CD4-positive, alpha-beta T cell treated with Interferon alpha-2 for 1 hour (primary cell): ENCODE measurements at places on chromosomes 5 and 9.

GRCh38 chr9:27194401-27195091 lies 85.5 kb downstream of the TEK start:
- DNase-seq: no peak

GRCh38 chr9:115939065-115939765 lies 214.4 kb upstream of the PAPPA start:
- DNase-seq: no peak

DNA sequence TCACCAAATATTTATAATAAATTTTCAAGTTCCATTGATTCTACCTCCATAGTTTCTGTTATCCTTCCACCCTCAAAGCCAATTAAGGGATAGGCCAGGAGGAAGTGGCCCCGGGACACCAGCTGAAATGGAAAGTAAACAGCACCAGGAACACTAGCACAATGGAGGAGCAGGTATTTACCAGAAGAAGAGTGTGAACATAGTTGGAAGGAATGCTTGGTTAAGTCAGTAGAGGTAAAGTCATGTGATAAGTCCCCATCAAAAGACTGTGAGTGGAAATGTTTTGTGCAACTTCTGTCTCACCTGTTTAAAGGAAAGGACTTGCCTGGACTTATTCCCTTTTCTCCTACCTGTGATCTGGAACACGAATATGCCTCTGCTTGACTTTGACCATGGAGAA lies 146.7 kb upstream of the RAI14 start:
- DNase-seq: no peak

- no peak for DNase-seq
These were observed 27.5 kb downstream of the B4GALT1 start for GRCh38 chr9:33139421-33140228.

DNA sequence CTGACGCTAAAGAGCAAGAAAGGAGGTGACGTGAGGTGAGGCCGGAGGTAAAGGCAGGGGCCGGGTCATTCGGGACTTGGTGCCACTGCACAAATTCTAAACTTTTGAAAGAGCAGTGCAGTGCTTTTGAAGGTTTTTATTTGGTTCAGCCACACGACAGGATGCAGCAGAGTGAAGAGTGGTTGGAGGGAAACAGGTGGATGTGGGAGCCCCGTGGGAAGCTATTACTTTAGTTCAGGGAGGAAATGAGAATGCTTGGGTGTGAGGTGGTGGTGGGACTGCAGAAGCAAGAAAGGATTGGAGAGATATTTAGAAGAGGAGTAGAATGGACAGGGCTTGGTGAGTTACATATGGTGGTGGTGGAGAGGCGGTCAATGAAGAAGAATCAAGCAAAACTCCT lies 64.7 kb upstream of the ITGA2 start:
- DNase-seq: no peak

DNA sequence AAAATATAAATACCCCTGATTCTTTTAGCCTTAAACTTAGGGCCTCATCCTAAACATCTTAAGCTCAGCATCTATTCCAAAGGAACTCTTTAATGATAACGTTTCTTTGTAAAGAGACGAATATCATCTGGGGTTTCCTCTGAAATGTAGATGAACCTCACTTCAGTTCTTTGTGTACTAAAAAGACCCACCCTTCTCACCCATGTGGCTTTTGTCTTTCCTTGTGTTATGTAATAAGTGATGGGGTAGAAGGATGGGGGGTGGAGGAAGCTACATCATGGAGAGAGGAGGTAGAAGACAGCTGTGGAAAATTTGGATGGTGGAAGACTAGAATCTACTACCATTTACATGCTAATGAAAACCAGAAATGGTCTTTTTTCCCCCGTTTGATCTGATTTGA lies 111.0 kb downstream of the NDUFS4 start:
- no peak for DNase-seq

DNA sequence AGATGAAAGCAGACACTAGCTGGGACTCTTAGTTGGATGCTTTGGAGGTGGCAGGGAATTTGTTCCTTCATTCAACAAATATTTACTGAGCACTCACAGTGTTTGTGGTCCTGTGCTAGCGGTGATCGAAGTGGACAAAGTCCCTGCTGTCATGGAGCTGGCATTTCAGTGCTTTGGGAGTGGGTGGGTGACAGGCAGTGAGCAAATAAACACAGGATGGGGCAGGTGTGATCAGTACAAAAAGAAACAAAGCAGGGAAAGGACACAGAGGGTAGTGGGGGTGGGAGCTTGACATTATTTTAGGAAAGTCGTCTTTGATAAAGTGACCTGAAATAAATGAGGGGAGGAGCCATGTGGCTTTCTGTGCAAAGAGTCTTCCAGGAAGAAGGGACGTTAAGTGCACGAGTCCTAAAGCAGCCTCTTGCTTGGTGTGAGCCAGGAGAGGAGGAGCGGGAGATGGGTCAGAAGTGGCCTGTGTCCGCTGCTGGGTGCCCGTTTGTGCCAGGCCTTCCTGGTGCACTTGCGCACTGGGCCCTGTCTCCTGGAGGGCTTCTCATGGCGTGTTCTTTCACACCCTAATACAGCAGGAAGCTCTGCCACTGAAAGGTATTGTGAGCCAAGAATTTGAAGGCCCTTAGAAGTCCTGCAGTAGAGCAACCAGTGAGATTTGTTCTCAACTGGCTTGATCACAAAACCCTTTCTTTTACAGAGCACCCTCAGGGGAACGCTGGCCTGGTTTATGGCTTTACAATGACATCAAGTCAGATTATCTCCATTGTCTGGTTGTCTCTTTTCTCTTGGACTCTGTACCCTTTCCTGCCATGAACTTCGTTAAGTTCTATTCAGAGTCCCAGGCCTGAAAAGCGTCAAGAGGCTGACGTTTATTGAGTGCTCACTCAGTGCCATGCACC lies 14.8 kb downstream of the NDST1 start:
- DNase-seq: no peak

DNA sequence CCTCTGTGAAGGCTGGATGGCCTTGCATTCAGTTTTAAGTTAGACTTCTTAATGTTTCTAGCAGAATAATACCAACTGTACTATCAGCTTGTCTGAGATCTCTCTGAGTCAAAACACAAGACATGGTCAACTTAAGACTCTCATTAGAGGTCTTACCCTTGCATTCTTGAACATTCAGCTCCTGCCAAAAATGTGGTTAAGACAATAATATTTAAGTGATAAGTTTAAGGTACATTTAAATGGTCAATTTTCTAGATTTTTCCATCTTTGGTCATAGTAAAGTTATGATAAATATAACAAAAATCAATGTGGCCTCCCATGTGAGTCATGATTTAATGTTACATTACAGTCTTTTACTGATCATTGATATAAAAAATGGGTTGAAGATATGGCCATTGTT lies 75.0 kb downstream of the NR2F1 start:
- no peak for DNase-seq

- no peak for DNase-seq
These were observed 41.3 kb upstream of the CACNA1B start for GRCh38 chr9:137836151-137836830.

- DNase-seq: no peak
These were observed 314.2 kb downstream of the CDK5RAP2 start for GRCh38 chr9:120265791-120266190.

GRCh38 chr9:87350915-87351314 lies 146.8 kb upstream of the DAPK1 start:
- no peak for DNase-seq

DNA sequence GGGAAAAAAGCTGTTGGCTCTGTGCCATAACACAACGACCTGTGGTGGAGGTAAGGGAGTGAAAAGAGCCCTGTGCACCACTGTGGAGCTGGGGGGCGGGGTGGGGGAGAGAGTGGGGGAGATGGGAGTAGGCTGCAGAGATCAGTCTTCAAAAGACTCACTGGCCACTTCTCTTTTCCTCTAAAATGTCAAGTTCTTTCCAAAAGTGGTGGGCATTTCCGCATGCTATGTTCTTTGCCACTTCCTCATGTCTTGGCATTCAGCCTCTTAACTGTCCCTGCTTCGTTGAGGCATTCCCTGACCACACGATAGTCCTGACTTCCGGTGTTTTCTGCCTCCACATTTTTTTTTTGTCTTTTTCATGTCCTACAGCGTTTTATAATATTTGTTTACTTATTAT lies 2.4 kb upstream of the PPP2R2B start:
- no peak for DNase-seq

DNA sequence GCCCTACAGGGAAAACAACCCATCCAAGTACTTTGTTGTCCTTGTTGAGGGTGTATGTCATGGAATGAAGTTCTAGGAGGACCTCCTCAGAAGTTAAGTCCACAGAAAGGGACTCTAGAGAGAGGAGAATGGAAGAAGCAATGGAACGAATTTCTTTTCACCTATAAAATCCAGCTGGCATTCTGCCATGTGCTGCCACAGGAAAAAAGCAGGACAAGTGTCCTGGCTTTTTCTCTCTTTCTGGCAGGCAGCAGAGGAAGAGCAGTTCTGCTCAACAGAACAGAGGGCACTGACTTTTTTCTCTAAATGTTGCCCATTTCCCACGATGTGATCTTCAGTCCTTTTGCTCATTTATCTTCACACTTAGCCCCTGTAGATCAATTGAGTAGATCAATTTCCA lies 240.8 kb downstream of the MCTP1 start:
- DNase-seq: no peak

GRCh38 chr5:87359106-87359505 lies 53.6 kb downstream of the CCNH start:
- DNase-seq: no peak

DNA sequence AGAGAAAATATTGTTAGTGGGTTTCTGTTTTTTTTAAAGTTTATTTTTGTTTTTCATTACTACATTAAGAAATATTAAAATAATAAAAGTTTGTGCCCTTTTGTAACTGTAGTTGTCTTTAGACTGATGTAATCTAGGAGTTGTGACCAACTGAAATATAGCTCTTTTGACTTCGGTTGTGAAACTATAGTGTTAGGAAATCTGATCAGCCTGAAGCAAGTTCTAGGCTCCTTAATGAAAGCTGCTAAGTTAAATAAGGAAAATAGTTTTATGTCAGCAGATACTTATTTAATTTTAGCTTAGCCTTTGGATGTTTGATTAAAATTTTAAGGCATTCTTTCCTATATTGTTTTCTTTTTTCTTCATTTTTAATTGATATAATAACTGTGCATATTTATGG lies 14.2 kb downstream of the AP3S1 start:
- DNase-seq: no peak

DNA sequence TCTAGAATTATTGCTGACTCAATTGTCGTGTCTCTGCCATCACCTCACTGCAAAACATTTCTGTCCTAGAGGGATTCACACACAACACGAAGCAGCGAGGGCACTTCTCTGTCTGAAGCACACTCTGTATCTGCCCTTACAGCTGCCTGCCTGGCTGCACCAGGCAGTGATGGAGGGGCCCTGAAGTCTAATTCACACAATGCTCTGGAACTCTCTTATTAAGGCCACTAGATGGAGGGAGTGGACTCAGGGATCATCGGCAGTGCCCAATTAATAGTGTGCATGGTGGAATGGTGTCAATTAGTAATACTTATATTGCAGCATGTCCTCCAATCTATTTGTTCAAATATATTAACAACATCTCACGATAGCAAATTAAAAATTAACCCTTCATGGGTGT lies 157.5 kb upstream of the MAP1B start:
- DNase-seq: no peak

GRCh38 chr5:14510156-14510734 lies 71.3 kb upstream of the OTULINL start:
- no peak for DNase-seq

DNA sequence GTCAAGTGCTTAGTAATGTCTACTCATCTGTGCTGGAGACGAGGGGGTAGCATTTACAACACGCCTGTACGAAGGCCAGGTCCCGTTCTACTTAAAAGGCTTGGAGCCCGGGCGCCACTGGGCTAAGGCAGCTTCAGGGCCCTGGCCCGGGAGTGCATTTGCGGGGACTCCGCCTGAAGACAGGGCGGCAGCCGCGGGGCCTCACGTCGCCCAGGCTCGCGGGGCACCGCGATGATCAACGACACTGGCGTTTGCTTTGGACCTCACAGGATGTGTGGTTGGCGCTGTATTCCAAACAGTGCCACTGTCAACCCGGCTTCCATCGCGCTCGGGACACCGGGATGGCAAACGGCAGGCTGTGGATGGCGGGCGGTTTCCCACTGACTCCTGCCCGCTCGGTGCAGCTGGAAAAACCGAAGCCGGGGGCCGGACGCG lies 1.1 kb upstream of the TENT4A start:
- DNase-seq: peak; percentile 37

- DNase-seq: no peak
These were observed 50.8 kb downstream of the NR3C1 start for GRCh38 chr5:143352691-143353090.

GRCh38 chr5:135651156-135651555 lies 72.4 kb upstream of the CXCL14 start:
- no peak for DNase-seq

DNA sequence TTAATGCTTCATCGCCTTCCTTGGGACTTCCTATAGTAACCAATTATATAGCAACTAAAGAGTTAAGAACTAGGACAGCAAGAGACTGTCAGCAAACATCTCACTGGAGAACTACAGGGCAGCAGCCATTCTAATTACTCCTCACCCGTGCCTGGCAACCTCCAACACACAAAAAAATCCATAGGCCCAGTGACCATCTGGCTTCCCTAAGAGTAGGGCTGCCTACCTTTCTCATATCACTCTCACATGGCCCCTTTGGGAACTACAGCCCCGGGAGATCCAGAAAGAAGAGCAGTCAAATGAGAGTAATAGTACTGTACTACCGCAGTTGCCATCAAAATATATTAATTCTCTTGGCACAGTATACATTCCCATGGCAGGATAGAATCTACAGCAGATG lies 5.7 kb downstream of the DCAF10 start:
- DNase-seq: no peak
